ENCODE measurements at places on chromosomes 4 and X.
A peak's percentile ranks its signal among the peaks of the same experiment; 100 is the strongest.

DNA sequence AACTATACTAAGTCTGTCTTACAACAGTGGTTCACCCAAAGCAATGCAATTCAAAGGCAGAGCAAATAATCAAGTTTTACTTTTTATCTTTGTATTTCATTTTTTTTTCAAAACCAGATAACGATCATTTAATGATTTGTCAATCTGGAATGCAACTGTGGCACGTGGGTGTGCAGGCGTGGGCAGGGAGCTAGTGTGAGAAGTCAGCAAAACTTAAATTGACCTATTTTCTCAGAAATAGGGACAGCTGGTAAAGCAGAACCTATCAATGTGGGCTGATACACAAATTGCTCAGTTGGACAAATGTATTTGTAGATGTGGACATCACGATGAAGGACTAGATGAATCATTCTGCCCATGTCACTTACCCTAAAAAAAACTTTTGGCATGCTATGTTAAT is 105.6 kb downstream of the CBLL2 start:
- no peak for DNase-seq

DNA sequence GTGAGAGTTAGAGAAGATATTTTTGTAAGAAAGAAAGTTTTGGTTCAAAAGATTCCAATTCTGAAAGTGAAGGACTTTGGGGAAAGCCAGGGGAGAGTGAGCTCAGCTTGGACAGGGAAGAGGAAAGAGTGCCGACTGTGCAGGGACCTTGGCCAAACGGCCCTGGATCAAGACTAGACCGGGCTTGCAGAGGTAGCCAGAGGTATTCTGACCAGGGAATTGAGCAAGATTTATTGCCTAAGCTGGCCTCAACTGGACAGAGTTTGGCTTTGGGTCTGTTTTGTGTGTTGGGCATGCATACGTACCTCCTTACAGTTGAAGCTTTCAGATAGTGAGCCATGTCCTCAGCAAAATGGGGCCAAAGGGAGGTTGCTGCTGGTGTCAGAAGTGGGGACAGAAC is 11.6 kb downstream of the PLAC1 start:
- no peak for DNase-seq

- no peak for DNase-seq
Measured at GRCh38 chr4:42566835-42567234, 90.1 kb downstream of the ATP8A1 start.

DNA sequence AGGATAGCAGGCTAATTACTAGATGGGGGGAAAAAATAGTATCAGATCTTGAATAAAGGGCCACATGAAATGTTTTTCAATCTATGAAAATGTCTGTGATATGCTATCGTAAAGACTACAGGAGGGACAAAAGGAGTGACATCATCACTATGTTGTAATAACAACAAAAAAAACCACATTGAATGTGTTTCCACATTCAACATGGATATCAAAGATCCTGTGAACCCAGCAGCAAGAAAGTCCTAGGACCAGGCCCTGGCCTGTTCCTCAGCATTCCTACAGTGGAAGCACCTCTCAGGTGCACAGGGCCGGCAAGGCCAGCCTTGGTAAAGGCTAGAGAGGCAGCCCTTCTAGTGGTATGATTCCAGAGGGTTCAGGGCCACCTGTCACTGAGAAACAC is 118.3 kb downstream of the RELL1 start:
- DNase-seq: no peak

DNA sequence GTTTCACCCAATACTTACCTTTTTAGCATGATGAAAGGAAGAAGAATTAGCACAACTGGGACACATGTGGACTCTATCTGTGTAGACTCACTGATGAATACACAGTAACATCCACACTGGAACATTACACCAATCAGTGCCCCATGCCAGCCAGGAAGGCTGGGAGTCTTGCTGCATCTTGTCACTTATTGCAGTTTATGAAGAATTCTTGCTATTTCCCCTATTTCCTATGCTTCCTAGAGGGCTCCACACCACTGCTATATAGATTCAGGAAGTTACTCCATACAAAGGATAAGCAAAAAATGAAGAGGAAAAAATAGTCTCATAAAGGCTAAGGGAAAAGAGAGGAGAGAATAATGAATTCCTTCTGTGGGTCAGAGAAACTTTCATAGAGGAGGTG is 201.0 kb downstream of the CAMK2D start:
- DNase-seq: no peak

GRCh38 chrX:101550751-101551379 is 518 bp downstream of the ARMCX1 start:
- no peak for DNase-seq

DNA sequence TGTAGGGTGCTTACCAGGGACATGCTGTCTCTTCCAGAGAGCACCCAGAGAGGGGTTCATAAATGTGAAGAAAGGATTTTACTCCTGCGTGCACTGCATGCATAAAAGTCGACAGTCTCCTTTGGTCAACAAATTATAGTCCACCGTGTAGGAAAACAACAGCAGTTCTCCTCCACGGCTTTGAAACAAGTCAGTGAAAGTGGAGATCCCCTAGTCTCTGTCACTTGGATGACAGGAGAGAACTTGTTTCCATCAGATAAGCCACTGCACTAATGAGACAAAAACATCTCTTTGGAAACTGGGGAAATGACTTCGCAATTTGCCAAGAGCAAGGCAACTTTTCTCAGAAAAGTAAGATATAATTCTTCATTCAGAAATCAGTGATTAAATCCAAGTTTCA is 9.7 kb downstream of the UNC5C start:
- no peak for DNase-seq

DNA sequence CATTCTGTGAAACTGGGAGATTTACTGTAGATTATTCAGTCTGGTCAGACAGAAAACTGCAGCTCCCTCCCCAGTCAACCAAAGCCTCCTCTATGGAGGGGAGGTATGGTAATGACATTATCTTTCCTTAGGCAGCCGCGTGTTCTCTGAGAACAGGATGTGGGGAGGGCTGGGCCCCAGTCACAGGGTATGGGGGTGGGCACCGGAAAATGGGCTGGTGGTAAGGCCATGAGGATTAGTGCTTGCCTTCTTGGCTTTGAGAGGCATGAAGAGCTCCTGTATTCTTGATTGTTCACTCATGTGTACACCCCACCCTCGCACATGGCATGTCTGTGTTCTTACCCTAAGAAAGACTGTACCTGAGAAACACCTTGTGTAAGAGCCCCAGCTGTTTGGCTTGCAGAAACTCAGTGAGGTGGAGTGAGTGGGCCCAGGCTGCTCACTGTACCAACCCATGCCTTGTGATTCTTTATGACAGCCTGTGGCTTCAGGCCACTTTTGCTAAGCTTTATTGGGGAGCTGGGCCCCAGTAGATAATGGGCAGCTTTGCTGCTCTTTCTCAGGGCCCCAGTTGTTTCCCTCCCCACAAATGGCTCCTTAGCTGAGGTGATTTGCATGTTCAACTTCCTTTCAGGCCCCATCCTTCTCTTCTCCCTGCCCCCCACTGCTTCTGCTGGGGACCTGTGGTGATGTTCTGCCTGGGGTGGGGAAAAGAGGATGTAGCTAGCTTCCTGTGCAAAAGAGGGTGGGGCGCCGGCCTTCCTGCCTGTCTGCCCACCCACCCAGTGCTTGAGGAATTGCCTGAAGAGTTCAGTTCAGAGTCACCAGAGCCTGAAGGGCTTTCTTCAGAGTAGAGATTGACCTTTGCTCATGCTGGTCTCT is 30.7 kb downstream of the MSN start:
- DNase-seq: peak; percentile 75

DNA sequence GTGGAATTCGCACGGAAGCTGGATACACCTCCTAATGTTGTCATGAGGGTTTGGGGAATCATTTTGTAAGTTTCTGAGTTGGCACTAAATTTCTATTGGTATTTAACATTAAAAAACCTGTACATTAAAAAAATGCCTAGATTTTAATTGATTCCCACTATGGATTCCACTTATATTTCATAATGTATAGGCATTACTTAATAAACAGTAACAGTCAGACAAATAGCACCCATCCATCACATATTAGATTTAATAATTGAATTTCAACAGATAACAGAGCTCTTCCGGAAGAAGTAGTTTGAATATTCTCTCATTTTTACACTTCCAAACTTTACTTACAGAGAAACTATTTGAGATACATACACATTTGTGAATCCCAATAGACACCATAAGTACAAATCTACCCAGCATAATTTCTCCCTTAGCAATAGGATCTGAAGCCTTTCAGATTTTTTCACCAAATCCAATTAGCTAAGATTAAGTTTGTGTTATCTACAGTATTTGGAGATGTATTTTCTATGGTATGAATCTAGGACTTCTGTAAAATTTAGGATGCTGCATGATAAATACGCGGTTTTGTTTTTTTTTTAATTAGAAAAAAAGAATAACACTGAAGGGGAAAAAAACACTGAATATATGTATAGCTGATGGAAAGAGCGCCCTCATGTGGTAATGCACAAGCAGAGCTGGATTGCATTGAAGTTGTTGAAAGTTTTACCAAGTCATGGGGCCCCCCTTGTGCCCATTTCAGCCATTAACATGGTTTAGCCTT is 12.2 kb upstream of the ODAM start:
- no peak for DNase-seq

DNA sequence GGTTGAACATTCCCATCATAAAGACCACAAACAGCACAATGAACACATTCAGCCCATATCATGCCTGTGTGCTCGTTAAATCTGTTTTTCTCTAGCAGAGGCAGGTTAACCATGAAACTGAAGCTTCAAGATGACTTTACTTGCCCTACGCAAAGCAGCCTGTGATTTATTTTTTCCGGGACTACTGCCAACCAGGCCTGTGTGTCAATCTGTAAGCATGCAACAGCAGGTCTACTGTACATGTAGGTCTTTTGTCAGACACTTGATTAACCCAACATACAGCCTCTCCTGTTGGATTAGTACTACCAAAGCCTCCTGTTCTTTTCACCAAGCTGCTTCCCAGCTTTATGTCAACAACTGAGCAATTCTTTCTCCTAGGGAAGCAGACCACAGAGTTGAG is 85.5 kb upstream of the ACSL1 start:
- no peak for DNase-seq

DNA sequence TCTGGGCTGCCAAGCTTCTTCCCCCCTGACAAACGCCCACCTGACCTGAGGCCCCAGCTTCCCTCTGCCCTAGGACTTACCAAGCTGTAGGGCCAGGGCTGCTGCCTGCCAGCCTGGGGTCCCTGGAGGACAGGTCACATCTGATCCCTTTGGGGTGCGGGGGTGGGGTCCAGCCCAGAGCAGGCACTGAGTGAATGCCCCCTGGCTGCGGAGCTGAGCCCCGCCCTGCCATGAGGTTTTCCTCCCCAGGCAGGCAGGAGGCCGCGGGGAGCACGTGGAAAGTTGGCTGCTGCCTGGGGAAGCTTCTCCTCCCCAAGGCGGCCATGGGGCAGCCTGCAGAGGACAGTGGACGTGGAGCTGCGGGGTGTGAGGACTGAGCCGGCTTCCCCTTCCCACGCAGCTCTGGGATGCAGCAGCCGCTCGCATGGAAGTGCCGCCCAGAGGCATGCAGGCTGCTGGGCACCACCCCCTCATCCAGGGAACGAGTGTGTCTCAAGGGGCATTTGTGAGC is 37.0 kb downstream of the HTRA3 start:
- DNase-seq: peak; percentile 12

- DNase-seq: no peak
Measured at GRCh38 chr4:186227221-186227620, at the start of gene KLKB1. KLKB1 (plus strand) TSS chr4:186227507; CDS start chr4:186228196, 689 bp downstream.

DNA sequence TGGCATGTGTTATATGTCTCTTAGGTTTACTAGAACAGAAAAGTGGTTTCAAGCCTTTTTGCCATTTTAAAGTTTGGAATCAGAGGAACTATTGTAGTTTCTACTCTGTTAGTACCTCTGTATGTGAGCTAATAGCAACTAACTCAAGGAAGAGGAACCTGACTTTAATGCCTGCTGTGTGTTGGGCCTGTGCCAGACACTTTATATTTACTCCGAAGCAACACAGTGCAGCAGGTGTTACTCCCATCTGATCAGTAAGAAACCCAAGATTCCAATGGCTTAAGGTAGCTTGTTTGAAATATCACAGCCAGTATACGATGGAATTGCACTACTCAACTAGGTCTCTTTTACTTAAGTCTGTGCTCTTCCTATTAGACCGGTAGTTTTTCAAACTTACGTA is 79.2 kb downstream of the USP9X start:
- DNase-seq: no peak

- no peak for DNase-seq
Measured at GRCh38 chr4:48681856-48682255, 98.2 kb downstream of the FRYL start.

- DNase-seq: no peak
Measured at GRCh38 chr4:36260731-36261130, 16.4 kb upstream of the ARAP2 start.

DNA sequence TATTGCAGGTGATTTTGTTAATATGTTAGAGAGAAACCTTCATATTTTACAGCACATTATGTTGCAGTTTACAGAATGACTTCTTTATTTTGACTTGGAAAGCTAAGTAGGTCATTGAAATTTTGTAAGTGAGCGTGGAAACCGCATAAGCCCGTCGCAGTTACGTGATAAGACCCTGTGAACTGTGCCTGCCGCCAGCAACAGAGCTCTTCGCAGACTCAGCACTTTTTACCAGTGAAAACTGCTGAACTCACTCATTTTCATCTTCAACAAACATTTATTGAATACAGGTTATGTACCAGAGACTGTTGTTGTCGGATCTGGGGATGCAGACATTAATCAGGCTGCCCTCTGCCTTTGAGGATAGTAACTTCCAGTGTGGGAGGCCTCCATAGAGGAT is 355.7 kb downstream of the HS3ST1 start:
- no peak for DNase-seq

- no peak for DNase-seq
Measured at GRCh38 chr4:47167081-47168035, 136.0 kb downstream of the GABRB1 start.

GRCh38 chr4:189525304-189525703 is 415.4 kb upstream of the FRG1 start:
- DNase-seq: no peak

DNA sequence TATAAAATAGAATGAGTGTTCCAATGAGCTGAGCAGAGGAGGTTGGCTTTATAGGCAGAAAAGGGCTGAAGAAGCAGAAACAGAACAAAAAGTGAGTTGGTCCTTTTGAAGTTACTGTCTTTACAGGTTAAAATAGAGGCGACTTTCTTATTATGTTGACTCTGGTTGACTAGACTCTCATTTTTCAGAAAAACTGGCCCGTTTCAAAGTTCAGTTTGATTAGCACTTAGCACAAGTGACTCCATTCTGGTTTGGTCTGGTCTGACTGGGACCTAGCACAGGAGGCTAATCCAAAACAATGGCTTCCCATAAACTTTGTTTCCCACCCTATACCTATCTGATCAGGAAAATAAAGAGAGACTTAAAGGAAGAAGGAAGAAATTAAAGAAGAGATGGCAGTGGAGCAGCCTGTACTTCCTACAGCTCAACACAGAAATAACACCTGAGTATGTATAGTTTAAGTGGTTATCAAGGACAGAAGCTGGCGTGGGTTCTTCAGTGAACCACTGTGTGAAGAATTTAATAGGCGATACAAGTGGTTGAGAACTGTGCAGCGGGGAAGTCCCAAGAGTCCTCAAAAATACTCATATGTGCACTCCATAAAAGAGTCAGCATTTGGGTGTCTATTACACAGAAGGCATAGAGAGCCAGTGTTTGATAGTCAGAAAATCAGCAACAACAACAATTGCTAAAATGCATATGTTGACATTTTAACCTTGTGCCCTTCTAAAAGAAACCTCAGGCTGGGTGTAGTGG is 554.8 kb upstream of the HTR2C start:
- DNase-seq: no peak

All from activated CD8-positive, alpha-beta memory T cell treated with anti-CD3 and anti-CD28 coated beads, Interleukin-2, amount 50 U/mL, for 4 hours (primary cell).